ENCODE measurements at places on chromosomes 12 and 14. TPM values are rescaled to one million over a fixed set of nuclear protein-coding genes. Genes with fewer than 3 reads are reported as not detected.

The TRPV4 gene
- 0.59 TPM for polyA plus RNA-seq

The COCH gene
- 1.7 TPM for polyA plus RNA-seq

The ACACB gene
- 9.5 TPM for polyA plus RNA-seq

GRCh38 chr14:64293976-64294671, at the start of gene ESR2:
TSS of gene ESR2 (minus strand) at chr14:64294371. CDS start at chr14:64282985, 11,386 bp downstream.
- H3K4me1 ChIP-seq = peaks cover 20% of the 10 kb centered on the region
- peak; percentile 37 for DNase-seq
- H3K27me3 ChIP-seq = peaks cover 19% of the 10 kb centered on the region
- H3K27ac ChIP-seq = peak within 1 kb of the TSS; percentile 11

- no peaks in the 10 kb centered on the region for H3K27me3 ChIP-seq
- H3K27ac ChIP-seq = no peak overlapping the region
- no peaks in the 10 kb centered on the region for H3K36me3 ChIP-seq
- DNase-seq = peak; percentile 93
- no peak overlapping the region for H3K4me3 ChIP-seq
Measured at GRCh38 chr14:22099942-22100763, 426.5 kb upstream of the OR4E1 start.

GRCh38 chr14:100333311-100333710, 10.2 kb downstream of the SLC25A47 start:
- no peak overlapping the region for H3K4me3 ChIP-seq
- no peak for DNase-seq

- no peaks in the 10 kb centered on the region for H3K36me3 ChIP-seq
- no peaks in the 10 kb centered on the region for H3K27me3 ChIP-seq
- no peak for DNase-seq
- no peak overlapping the region for H3K4me3 ChIP-seq
Measured at GRCh38 chr12:24850496-24850895, 98.4 kb downstream of the BCAT1 start.

DNA sequence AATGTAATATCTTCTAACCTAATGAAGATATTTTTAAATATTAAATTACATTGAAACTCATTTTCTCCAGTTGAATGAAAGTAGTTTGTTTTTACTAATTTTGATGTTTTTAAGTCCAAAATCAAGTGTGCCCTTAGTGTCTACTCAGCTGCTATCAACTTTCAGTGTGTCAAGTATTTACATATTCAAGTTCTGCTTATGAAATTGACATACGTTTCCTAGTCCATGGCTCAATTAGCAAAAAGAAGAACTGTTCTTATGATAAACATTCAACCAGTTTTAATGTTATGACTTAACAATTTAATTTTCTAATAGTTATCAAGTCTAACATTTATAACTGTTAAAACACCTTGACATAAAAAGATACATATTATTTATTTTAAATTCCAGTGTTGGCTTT, 137.1 kb downstream of the DUSP6 start:
- H3K4me3 ChIP-seq = no peak overlapping the region
- H3K36me3 ChIP-seq = no peaks in the 10 kb centered on the region
- no peak for DNase-seq
- no peak overlapping the region for H3K27ac ChIP-seq
- no peaks in the 10 kb centered on the region for H3K27me3 ChIP-seq

Measured in thymus (tissue), 14 donors.